ENCODE measurements at places on chromosomes 1 and 21.

DNA sequence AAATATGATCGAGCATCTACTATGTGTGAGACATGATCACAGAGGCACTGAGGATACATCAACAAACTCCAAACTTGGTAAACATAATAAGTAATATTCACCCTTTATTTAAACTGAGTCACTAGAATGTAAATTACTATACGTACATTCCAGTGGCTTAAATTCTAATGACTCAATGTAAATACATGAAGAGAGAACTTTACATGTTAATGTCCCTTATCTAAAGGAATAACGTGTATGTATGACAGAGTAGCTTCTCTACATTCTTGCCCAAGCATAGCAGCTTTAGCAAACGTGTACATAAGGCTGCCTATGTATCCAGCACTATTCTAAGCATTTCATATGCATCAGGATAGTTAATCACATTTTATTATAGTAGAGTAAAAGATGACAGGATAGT, 111.8 kb upstream of the CYYR1 start:
- H3K36me3 ChIP-seq: no peaks in the 10 kb centered on the region
- no peak overlapping the region for H3K27ac ChIP-seq
- H3K4me1 ChIP-seq: no peaks in the 10 kb centered on the region
- no peak overlapping the region for H3K4me3 ChIP-seq
- H3K27me3 ChIP-seq: no peaks in the 10 kb centered on the region

GRCh38 chr1:214658785-214659184, 55.8 kb downstream of the CENPF start:
- no peaks in the 10 kb centered on the region for H3K27me3 ChIP-seq
- H3K36me3 ChIP-seq: peaks cover 46% of the 10 kb centered on the region
- H3K27ac ChIP-seq: no peak overlapping the region
- no peak for DNase-seq
- no peak overlapping the region for H3K4me3 ChIP-seq
- peaks cover 12% of the 10 kb centered on the region for H3K4me1 ChIP-seq

DNA sequence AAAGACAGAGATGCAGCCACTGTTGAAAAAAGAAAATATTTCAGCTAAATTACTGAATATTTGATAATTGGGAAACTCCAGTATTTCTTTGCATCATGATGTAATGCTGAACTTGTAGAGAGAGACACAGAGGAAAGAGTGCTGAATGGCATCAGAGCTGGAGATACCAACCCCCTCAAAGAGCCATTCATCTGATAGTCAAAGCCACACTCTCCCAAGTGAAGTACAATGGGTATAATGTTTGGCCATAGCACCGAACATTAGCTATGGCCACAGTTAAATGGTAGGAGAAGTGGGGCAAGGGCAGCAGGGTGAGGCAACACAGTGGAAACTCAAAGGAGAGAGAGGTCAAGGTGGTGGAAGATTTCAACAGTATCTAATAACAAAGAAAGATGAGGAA, 107.5 kb upstream of the TNFSF4 start:
- no peaks in the 10 kb centered on the region for H3K27me3 ChIP-seq
- no peak overlapping the region for H3K27ac ChIP-seq
- no peaks in the 10 kb centered on the region for H3K36me3 ChIP-seq
- no peak overlapping the region for H3K4me3 ChIP-seq

- no peaks in the 10 kb centered on the region for H3K36me3 ChIP-seq
- H3K4me1 ChIP-seq: no peaks in the 10 kb centered on the region
- H3K4me3 ChIP-seq: no peak overlapping the region
- DNase-seq: no peak
- H3K27ac ChIP-seq: no peak overlapping the region
Observed at GRCh38 chr21:23017989-23018388, 2019.8 kb downstream of the NCAM2 start.

DNA sequence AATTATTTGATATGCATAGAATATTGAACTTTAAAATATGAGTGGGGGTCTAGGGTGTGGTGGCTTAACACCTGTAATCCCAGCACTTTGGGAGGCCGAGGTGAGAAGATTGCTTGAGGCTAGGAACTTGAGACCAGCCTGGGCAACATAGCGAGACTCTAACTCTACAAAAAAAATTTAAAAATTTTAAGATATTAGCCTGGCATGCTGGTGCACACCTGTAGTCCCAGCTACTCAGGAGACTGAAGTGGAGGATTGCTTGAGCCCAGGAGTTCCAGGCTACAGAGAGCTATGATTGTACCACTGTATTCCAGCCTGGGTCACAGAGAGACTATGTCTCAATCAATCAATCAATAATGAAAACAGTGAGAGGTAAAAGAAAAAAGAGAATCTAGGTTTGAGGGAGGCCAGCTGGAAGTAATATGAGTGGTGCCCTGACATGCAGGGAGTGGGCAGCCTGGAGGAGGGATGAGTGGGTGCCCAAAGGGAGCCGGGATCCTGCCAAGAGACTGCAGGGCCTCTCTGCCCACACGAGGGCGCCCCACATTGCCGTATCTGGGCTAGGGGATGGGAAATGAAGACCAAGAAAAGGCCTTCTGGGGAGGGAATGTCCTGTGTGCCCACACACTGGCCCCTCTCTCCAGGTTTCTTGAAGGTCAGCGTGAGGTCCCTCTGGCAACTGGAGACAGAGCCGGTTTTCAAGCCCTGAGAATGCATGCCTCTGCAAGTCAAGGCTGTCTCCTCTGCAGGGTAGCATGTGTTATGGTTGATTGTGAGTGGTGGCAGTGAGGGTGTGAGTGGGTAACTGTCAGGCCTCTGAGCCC, 93.9 kb upstream of the PPM1J start:
- H3K4me3 ChIP-seq: no peak overlapping the region
- peaks cover 20% of the 10 kb centered on the region for H3K27me3 ChIP-seq
- no peak overlapping the region for H3K27ac ChIP-seq
- H3K4me1 ChIP-seq: peaks cover 28% of the 10 kb centered on the region

DNA sequence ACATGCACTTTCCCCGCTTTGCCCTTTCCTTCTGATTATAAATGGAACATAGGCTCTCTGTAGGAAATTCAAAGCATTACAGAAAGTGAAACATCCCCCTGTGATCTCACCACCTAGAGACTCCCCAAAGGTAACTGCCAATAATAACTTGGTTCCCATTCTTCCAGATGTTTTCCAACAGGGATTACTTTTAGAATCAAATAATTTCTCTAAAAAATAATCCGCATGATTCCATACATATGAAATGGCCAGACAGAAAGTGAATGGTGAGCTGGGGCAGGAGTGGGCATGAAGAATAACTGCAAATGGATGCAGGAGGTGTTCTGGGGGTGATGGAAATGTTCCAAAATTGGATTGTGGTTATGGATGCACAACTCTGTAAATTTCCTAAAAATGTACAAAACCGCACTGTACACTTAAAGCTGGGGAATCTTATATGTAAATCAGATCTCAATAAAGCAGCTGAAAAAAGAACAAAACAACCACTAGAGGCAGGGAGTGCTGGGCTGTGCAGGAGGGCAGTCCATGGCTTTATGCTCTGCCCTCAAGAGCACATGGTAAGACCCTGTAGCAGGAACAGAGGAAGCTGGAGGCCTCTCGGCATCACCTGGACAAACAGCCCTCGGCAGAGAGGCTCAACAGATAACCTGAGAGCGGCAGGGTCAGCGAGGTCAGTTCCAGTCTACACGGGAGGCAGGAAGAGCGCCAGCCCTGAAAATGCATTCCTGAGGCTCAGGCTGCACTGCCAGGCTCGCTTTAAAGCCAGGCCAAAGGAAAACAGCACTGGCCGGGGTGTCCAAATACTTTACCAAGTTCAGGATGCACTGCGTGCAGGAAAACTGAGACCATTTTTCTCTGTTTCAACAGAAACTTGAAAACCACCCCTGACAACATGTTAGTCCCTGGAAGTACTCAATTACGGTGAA, 39.7 kb downstream of the CAPZB start:
- no peaks in the 10 kb centered on the region for H3K27me3 ChIP-seq
- DNase-seq: no peak
- peaks cover 65% of the 10 kb centered on the region for H3K4me1 ChIP-seq

DNA sequence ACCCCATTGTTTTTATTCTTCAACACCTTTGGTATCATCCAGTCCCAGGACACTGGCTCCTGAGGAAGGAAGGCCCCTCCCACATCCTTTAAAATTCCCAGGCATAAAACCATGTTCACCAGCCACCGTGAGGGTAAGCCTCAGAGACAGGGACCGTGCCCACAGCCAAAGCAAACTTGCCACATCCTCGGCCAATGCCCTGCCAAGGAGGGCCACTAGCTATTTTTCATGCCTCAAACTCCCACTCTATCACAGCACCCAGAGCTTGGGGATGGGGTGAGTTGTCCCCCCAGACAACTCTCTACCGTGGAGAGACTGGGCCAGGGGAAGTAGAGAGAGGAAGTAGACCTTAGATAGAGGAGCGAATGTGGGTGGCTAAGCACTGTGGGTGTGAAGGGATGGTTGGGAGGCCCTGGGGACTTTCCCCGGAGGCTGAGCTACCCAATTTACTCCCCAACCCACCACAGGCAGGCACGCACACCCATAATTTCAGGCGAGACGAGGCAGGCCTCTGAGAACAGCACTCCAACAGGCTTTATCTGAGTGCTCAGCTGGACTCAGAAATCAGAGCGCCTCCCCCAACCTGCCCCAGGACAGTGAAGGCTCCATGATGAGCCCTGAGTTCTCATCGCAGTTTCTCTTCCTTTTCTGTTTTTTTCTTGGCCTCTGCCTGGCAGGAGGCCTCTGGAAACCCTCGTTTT, 15.9 kb upstream of the BTG2 start:
- no peaks in the 10 kb centered on the region for H3K36me3 ChIP-seq
- H3K27me3 ChIP-seq: no peaks in the 10 kb centered on the region
- peak overlapping the region; percentile 73 for H3K4me3 ChIP-seq
- no peak for DNase-seq
- H3K4me1 ChIP-seq: peaks cover 45% of the 10 kb centered on the region
- peak overlapping the region; percentile 98 for H3K27ac ChIP-seq

GRCh38 chr1:64701071-64701470, 43.8 kb upstream of the RAVER2 start:
- peak overlapping the region; percentile 2 for H3K27ac ChIP-seq
- H3K36me3 ChIP-seq: peaks cover 5% of the 10 kb centered on the region
- peaks cover 14% of the 10 kb centered on the region for H3K4me1 ChIP-seq
- no peak overlapping the region for H3K4me3 ChIP-seq
- no peak for DNase-seq

- H3K36me3 ChIP-seq: no peaks in the 10 kb centered on the region
- DNase-seq: no peak
- H3K27me3 ChIP-seq: peaks cover 3% of the 10 kb centered on the region
- H3K27ac ChIP-seq: no peak overlapping the region
- H3K4me3 ChIP-seq: no peak overlapping the region
- peaks cover 13% of the 10 kb centered on the region for H3K4me1 ChIP-seq
Observed at GRCh38 chr1:61504852-61505390, 220.0 kb downstream of the TM2D1 start.

DNA sequence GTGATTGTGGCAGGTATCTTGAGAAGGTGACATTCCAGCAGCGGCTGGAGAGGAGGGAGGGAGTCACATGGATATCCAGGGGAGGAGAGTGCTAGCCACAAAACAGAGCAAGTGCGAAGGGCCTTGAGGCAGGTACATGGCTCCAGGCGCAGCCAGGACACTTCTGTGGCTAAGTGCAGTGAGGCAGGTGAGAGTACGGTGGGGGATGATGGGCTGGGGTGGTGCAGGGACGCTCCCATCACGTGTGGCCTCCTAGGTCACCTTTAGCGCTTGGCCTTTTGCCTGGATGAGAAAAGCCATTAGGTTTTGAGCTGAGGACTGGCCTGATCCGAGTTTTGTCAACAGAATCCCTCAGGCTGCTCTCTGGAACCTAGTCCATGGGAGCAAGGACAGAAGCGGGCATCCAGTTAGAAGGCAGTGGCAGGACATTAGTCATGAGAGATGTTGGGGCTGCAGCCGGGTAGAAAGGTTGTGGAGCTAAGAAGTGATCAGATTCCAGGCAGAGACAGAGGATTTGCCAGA, 31.6 kb downstream of the SMYD2 start:
- no peak overlapping the region for H3K4me3 ChIP-seq
- H3K27ac ChIP-seq: no peak overlapping the region
- no peak for DNase-seq
- H3K36me3 ChIP-seq: peaks cover 11% of the 10 kb centered on the region

DNA sequence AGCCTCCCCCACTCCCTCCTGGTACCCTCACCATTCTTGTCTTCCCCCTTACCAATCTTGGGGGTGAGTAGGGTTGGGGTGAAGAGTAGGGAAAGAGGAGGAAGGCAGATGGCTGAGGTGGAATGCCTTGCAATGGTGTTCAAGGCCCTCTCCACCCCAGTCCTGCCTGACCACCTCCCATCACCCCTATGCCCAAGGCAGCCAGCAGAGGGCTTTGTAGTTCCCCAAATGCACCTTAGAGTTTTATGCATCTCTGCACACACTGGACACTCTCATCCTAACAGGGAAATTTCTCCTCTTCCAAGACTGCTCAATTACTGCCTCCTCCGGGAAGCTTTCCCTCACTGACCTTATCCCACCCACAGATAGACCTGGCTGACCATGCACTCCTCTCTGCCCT, 15.4 kb downstream of the KIF17 start:
- no peaks in the 10 kb centered on the region for H3K27me3 ChIP-seq
- no peak overlapping the region for H3K27ac ChIP-seq
- no peak overlapping the region for H3K4me3 ChIP-seq

- H3K36me3 ChIP-seq: no peaks in the 10 kb centered on the region
- H3K27ac ChIP-seq: no peak overlapping the region
- no peak for DNase-seq
- H3K27me3 ChIP-seq: peaks cover 3% of the 10 kb centered on the region
- no peaks in the 10 kb centered on the region for H3K4me1 ChIP-seq
- no peak overlapping the region for H3K4me3 ChIP-seq
Observed at GRCh38 chr1:242556276-242556675, 31.8 kb upstream of the PLD5 start.

DNA sequence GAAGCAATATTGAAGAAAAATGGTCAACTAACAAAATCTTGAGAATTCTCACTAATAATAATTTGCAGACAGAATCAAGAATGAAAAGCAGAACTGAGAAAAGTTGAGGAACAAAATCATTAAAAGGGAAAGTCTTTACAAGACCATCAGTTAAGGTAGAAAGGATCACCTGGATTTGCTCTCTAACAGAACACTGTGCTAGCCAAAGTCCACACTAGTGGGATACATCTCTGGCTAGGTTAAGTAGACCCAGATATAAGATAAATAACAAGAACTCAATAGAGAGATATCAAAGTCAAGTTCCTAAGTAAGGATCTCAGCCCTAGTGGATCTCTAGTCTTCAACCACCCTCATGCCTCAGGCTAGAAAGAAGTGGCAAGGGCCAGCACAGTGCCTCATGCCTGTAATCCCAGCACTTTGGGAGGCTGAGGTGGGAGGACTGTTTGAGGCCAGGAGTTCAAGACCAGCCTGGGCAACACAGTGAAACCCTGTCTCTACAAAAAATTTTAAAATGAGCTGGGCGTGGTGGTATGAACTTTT, 19.6 kb downstream of the IPP start:
- no peak for DNase-seq
- no peaks in the 10 kb centered on the region for H3K27me3 ChIP-seq
- H3K4me3 ChIP-seq: no peak overlapping the region
- peak overlapping the region; percentile 50 for H3K27ac ChIP-seq
- H3K4me1 ChIP-seq: peaks cover 5% of the 10 kb centered on the region

- peaks cover 10% of the 10 kb centered on the region for H3K4me1 ChIP-seq
- peaks cover 15% of the 10 kb centered on the region for H3K36me3 ChIP-seq
- no peak overlapping the region for H3K27ac ChIP-seq
Observed at GRCh38 chr1:109573785-109574184, 25.4 kb downstream of the GNAI3 start.
